ENCODE measurements at places on chromosomes 3 and 15.

DNA sequence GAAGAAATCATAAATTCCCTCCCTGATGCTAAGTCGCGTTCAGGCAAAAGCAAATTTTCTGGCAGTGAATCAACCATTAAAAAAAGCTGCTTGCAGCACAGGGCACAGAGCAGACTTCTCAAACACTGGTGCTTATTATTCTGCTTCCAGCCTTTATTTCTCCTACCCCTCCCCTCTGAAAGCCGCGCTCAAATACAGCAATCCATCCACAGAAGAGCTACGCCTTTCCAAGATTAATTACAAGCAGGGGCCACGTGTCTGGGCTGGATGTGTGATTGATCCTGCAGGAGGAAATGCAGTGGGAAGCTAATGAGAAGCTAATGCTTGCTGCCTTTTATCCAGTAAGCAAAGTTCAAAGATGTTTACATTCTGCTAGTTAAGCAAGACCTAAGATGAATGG lies 134.9 kb upstream of the TOPAZ1 start:
- no peak for DNase-seq

DNA sequence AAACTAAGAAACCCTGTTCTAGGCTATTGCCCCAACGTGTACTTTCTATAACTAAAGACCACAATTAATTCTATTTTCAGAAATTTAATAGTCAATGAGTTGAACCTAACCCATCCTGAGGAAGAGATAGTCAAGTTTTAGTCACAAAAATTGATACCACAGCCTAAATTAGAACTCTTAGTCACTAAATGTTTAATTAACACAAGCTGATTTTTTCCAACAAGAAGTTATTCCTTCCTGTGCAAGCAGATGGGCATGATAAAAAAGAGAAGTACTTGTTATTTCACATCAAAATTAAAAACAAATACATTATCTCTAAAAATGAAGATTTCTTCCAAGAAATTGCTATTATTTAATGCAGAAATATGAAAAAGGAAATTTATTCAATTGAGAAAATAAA lies 38.4 kb upstream of the TERB2 start:
- no peak for DNase-seq

GRCh38 chr3:97979610-97980009 lies 7.4 kb upstream of the RIOX2 start:
- DNase-seq, result no peak

- no peak for DNase-seq
Observed at GRCh38 chr15:36960179-36960946, 140.0 kb downstream of the MEIS2 start.

GRCh38 chr3:171586274-171586673 lies 126.1 kb upstream of the TNIK start:
- no peak for DNase-seq

DNA sequence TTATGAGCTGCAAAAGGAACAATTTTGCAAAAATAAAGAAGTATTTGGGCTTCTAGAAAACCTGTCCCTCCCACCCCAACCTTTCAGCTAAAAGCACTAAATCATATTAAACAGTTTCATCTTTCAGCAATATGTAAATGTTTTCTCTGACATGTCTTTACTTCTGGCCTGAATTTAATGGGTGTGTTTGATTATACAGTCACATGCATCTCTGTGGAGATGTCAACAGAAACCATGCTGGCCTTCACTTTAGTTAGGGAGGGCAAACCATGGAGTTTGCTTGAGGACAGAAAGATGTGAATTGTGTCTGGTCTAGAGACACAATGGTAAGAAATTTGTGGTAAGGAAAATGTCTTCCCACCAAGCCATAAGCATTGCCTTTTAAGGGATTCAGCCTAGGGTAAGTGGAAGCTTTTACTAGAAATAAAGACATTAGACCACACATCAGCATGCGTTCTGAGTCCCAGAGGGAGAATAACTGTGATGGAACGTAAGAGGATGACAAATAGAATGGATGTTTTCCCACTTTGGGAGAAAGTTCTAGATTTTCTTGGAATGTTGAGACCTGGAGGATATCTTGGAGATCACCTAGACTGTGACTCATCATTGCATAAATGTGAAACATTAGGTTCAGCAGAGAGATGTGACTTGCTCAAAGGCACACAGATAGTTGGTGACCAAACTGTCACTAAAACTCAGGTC lies 68.9 kb downstream of the ST8SIA2 start:
- DNase-seq, result no peak

- no peak for DNase-seq
Observed at GRCh38 chr3:54900838-54901591, 26.8 kb downstream of the LRTM1 start.

- peak; percentile 79 for DNase-seq
Observed at GRCh38 chr15:39852250-39852649, 67.8 kb downstream of the GPR176 start.

- no peak for DNase-seq
Observed at GRCh38 chr15:21261396-21261964, 178.8 kb downstream of the POTEB3 start.

DNA sequence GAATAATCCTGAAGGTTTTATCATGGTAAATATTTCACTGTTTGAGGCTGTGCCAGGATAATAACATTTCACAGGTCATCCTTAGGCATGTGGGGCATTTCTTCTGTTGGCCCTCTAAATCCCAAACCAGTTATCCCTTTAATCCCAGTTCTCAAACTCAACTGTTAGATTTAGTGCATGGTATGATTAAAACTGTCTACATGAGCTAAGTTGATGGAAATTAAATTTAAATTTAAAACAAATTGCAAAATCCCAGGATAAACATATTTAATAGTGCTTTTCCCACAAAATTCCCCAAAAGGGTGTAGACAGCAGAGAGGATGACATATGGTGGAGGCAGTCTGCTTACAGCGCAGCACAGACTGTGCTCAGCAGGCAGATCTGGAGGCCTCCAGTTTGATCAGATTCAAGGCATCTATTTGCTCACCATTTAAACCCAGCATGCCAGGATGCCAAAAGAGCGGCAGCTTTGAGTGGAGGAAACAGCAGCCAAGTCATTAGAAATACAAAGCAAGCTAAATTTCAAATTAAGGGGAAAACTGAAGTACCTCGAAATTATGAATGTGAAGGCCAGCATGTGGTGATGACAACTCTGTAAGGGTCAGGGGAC lies 325.8 kb downstream of the KCNH8 start:
- DNase-seq, result no peak

DNA sequence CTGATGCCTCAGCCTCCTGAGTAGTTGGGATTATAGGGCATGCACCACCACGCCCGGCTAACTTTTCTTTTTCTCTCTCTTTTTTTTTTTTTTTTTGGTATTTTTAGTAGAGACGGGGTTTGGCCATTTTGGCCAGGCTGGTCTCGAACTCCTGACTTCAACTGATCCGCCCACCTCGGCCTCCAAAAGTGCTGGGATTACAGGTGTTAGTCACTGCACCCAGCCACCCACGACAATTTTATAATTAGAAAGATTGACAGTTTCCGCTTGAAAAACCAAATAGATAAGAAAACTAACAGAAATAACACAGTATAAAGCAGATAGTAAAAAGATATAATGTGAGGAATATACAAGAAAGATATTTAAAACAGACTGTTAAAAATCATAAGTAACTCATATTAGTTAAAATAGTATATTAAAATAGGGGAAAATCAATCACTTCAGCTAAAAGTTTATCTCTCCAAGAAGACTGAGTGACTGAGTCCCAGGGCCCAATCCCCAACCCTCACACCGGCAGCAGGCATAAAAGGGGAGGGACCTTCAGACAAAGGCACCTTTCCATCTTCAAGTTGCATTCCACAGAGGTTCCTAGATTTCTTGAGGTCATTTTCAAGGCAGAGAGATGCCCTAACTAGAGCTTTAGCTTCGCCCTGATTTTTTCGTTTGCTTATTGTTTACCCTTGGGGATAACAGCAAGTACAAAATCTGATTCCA lies 1.4 kb upstream of the WHAMM start:
- no peak for DNase-seq

DNA sequence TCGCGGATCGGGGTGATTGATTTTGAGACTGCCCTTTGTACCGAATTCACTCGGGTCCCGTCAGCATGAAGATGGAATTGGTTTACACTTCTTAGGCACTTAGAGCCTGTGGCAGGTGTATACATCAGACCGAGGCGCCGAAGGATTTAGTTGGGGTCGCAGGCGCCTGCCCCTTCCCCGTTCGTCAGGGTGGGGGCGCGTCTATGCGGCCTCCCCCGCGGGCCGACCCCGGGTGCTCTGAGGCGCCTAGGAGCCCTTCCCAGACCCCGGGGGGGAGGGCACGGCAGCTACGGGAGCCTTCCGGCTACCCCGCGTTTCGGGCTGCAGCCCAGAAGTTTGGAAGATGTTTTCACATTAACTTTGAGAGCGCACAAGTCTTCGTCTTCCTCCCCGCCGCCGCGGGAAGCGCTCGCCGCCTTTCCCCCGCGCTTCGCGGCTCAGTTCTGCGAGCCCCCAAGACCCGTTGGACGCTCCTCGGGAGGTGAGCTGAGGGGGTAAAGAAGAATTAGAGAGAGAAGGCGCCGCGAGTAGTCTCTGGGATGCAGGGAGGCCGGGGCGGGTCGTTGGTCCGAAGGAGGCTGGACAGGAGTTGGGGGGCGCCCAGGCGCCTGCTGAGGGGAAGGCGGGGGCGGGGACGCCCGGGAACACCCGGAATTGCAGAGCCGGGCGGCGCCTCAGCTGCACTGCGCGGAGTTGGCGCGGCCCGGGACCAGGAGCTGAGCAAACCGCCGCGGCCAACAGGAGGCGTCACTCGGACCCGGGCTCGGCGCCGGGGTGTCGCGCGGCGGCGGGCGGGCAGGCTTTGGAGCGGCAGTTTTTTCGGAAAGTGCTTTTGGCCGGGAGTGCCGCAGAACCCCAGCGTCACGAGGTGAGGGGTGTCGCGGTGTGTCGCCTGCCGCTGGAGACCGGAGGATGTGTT lies 780 bp downstream of the TIPARP start:
- DNase-seq, result no peak

DNA sequence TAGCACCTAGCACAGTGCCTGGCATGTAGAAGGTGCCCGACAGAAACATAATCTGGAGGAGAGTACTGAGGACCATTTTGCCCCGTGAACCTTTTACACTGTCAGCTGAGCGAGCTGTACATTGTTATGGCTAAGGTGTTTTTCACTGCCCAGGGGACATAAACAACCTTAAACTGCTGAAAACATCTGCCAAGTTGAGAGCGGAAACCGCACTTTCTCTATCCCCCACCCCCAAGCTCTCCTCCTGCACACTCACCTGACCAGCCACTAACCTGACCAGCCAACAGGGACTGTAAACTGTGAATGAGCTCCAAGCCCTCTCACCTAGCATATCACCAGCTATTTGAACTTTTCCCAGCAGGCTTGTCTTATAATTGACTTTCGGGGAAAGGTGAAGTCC lies 17.6 kb downstream of the RAB43 start:
- DNase-seq, result no peak

GRCh38 chr15:76347482-76348055 lies 11.0 kb downstream of the ISL2 start:
- no peak for DNase-seq

- DNase-seq, result no peak
Observed at GRCh38 chr15:33500432-33501195, 189.8 kb downstream of the RYR3 start.

DNA sequence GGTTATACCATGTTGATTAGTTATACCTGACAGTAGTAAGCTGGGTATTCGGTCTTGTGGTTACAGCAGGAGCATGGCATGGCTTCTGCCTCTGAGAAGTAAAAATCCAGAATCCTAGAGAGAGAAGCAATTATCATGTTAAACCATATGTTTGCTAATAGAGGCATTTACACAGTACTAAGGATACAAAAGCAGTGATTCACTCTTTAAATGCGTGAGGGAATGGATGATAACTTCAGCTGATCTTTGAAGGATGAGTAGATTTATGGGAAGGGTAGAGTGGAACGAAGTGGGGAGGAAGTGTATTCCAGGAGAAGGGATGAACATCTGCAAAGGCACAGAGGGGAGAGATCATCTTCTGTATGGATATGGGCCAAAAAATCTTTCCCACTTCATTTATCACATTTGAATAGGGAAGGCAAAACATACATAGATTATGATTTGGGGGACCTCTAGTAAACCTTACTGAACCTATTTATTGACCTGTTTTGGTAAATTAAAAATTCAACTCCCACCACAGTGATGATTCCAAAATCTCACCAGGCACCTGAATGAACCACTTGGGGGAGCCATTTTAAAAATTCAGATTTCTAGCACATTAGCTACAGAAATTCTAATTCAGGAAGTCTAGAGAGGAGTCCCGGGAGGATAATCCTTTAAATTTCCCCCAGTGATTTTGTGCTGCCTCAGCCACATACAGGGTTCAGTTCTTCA lies 35.1 kb downstream of the IGSF10 start:
- DNase-seq, result no peak

DNA sequence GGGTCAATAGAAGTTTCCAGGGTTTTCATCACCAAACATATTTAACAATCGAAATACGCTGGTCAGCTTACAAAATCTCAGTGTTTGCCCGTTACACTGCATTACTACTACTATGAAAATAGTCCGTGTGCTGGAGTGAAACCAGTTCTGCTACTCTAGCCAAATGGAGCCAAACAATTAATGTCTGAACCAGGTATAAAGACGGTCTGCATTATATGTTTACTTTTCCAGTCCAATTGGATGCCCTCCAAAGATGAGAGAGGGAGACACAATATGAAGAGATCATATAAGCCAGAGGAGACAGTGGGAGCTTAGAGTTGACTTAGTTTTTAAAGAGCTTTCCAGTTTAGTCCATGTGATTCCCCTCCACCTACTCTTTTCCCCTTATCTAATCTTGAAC lies 6.3 kb upstream of the DUT start:
- no peak for DNase-seq

DNA sequence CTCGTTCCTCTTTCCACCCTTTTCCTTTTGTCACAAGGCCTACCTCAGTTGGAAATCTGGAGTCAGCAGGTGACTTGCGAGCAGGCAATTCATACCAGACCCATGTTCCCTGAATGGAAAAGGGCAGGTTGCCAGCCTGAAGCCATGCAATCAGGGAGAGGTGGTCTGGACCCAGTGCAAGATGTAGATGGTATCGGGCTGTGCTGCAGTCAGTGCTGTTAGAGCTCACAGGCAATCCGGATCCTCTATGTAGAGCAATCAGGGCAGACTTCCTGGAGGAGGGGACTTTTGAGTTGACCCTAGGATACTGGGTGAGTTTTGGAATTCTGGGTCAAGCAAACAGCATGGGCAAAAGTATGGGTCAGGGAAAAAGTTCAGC lies 18.9 kb downstream of the LOXL1 start:
- DNase-seq, result no peak

GRCh38 chr15:22880068-22880980 lies 41.9 kb downstream of the NIPA2 start:
- DNase-seq, result no peak

DNA sequence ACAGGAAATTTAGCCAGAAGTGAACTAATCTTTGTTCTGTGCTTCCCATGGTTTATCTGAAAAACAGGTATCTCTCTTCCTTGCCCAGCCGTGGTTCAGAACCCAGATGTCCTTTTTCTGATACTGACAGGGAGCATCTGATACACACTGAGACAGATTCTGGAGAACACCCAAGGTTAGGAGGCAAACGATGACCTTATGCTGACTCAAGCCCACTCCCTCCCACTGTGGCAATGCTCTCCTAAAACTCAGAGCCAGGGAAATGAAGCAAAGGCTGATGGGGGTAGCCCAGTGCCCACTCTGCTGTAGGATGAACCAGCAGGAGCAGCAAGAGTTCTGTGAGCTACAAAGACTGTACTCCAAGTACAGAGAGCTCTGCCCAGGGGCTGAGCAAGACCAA lies 225.1 kb downstream of the NTRK3 start:
- no peak for DNase-seq
